Cardiac septum (tissue), 1 donor: ENCODE measurements at places on chromosomes 2 and 18. TPM values are rescaled to one million over a fixed set of nuclear protein-coding genes. Genes with fewer than 3 reads are reported as not detected.

The GAL3ST2 gene
- total RNA-seq: not detected

The PARD6G gene
- 1.3 TPM for total RNA-seq

The IKZF2 gene
- total RNA-seq: 5.6 TPM

The RND3 gene
- 46.9 TPM for total RNA-seq

The FAM124B gene
- 1.9 TPM for total RNA-seq

The IL1RL1 gene
- total RNA-seq: 1.1 TPM

DNA sequence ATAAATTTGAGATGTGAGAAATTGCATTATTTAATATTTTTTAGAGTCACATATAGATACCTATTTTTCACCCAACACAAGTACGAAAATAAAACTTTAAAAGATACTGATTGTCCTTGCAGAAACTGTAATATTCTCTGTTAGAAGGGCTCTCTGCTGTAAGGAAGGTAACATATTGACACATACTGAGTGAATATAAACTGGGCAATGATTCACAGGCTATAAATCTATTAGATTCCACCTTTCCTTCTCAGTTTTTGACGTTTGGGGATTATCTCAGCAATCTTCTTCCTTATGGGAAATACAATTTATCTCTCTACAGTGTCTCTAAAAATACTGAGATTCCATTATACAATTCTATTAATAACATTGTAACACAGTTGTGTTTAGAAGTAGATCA, 229.1 kb upstream of the MAP2 start:
- no peak for DNase-seq

- no peak for DNase-seq
Measured at GRCh38 chr2:229591611-229592010, 122.7 kb downstream of the DNER start.

DNA sequence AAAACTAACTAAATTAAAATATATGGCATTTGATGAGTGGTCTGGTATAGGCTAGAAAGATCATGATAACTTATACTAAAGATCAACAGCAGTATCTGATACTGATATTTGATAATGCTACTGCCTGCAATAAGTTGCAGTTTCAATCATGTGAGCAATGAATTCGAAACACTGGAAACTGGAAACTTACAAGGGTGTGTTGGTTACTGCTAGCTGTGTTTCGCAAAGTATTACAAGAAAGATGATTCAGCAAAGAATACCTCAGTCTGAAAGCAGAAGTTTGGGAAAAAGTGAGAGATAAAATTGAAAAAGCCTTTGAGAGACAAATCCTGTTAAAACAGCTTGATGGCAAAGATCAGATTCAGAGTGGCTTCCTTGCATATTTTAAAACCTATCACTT, 294.5 kb downstream of the CCDC178 start:
- no peak for DNase-seq

DNA sequence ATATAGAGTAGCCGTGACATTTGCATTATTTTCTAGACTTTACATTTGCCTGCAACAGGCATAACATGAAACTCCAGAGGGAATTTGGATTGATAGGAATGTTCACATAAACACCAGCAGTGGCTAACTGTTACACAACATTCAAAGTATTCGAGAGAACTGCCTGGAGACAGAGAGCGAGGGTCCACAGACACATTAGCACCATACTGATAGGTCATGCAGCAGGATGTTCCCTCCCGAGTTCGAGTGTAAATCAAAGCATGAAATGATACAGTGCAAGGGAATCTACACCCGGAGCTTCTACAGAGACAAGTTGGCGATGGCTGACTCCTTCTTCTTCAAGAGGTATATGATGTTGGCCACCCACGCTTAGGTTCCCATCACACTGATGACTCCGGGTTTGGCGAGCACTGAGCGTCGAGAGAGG, 89.5 kb downstream of the COL6A3 start:
- no peak for DNase-seq

- DNase-seq: no peak
Measured at GRCh38 chr2:56534321-56534720, 350.5 kb downstream of the CCDC85A start.

DNA sequence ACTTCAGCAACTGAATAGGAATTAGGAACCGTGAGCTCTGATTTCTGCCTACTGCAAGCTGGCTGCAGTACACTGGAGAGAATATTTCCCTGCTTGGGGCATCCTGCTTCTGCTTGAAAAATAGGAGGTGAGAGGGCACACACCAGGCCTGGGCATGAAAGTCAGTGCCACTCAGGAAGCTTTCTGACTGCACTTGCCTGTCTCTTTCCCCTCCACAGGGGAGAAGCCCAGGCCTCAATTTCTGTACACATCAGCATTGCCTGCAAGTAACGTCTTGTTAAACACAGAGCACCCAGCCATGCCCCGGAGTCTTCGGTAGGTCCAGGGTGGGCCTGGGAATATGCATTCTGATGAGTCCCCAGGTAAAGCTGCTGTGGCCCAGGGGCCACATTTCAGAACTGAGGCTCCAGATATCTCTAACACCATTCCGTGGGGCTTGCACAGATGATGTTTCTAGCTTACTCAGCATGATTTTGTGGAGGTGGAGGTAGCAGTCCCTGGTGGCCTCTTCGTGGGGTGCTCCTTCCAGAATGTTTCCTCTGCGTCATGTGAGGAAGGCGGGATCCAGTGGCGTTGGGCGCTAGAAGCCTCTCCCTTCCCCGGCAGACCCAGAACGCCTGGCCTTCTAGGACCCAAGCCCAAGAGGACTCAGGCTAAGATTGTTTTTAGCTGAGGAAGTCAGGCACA, 114.1 kb downstream of the ZBTB7C start:
- peak; percentile 62 for DNase-seq

- no peak for DNase-seq
Measured at GRCh38 chr2:217593732-217594131, 409.1 kb downstream of the TNS1 start.

GRCh38 chr18:26383454-26384270, 157.4 kb downstream of the TAF4B start:
- DNase-seq: no peak

GRCh38 chr2:118971245-118972122, 29.5 kb downstream of the MARCO start:
- no peak for DNase-seq

DNA sequence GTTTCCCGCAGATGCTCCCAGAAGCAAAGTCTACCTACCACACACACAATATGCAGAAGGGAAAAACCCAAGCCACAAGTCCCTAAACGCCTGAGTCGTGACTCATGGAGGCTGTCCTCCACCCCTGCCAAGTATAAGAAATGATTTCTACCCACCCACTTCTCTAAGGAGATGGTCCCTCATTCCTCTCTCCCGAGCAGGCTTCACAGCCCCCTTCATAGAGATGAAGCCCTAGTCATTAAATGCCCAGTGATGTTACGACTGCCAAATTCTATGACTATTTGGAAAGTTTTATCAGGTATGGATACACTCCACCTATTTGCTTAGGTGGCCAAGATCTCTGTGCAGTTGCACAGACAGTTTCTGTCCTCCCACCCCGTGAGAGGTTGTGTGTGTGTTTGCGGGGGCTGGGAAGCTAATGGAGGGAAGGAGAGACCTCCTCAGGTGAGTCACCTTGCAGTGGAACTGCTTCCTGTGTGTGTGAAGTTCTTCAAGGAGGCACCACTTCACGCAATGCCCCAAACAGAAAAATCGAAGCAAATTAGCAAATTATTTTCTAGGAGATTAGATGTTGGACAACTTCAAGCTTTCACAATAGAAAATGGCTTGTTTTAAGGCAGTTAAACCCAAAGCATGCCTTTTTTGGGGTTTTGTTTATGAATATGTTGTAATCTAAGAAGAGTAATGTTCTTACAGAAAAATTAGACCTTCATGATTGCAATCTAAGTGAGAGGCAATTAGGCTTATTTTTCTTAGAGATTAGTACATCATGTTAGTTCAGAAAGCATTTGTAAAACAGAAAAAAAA, 175.2 kb downstream of the TGIF1 start:
- DNase-seq: no peak

GRCh38 chr2:82478641-82479040, 1980.4 kb downstream of the SUCLG1 start:
- DNase-seq: no peak

GRCh38 chr2:69386360-69386759, 667 bp downstream of the GFPT1 start:
- no peak for DNase-seq

DNA sequence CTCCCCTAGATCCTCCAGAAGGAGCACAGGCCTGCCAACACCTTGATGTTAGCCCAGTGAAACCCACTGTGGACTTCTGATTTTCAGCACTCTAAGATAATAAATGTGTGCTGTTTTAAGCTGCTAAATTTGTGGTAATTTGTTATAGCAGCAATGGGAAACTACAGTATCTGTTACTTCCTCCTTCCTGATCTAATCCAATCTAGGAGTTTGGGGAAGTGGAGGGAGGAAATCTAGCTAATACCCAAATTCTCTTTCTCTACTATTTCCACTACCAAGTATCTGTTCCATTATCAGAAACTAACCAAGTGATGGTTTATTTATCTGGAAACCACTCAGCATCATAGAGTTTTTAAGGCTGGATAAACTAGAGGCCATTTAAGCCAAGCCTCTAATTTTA, 64.9 kb downstream of the AFF3 start:
- no peak for DNase-seq

- no peak for DNase-seq
Measured at GRCh38 chr2:206968134-206969086, 29.1 kb downstream of the CPO start.

- DNase-seq: no peak
Measured at GRCh38 chr2:101386599-101387150, 628 bp downstream of the CREG2 start.

DNA sequence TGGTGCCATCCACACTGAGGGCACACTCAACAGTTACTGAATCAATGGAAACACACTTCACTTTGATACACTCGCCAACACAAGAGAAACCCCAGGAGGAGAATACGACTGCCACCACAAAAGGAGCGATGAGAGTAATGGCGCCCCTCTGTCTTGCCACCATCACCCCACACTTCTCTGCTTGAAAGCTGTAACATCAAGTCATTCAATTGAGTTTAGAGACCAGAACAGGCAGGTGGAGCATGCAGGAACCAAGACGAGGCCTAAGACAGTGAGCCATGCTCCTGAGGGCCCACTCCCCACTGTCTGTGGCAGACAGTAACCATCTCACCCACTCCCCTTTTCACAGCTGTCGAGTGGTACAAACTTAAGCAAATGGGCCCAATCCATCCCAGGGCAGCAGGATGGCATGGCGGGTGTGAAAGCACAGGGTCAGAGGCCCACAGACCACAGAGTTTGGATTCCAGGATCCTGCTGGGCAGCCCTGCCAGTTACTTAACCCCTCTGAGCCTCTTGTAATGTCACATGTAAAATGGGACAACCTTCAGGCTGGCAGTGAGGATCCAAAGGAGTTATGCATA, 101.9 kb downstream of the TNS1 start:
- DNase-seq: peak; percentile 76

GRCh38 chr2:191360918-191361317, 115.7 kb downstream of the MYO1B start:
- DNase-seq: no peak

DNA sequence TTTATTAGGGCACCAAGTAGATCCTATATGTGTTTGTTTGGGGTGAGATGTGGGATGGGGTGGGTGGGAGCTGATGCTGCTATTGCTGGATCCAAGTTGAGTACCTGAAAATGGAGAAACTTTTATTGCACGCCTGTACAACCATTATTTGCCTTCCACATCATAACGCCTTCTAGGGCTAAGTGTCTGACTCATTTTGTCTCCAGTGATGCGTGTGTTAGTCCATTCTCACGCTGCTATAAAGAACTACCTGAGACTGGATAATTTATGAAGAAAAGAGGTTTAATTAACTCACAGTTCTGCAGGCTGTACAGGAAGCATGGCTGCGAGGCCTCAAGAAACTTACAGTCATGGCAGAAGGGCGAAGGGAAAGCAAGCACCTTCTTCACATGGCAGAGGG, 58.2 kb downstream of the KDM3A start:
- no peak for DNase-seq

- no peak for DNase-seq
Measured at GRCh38 chr2:4412637-4413187, 709.3 kb downstream of the DCDC2C start.

GRCh38 chr2:52335727-52336126, 1303.8 kb upstream of the NRXN1 start:
- no peak for DNase-seq

GRCh38 chr2:101025561-101025960, 23.5 kb downstream of the RPL31 start:
- DNase-seq: no peak

DNA sequence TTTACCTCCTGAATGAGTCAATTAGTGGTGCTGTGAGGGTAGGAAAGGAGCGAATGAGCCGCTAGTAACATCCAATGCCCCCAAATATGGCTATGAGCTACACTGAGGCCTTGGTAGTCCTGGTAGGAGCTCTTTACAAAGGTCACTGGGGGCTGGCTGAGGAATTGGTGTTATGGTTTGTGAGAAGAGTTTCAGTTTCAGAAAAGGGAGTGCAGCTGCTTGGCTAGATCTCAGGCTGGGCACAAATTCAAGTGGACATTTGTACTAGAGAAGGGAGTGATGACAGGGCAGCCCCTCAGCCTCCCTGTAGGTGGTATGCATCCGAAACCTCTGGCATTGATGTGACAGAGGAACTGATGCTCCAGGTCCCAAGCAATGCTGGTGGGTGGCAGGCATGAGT, 13.9 kb upstream of the PAIP2B start:
- no peak for DNase-seq

DNA sequence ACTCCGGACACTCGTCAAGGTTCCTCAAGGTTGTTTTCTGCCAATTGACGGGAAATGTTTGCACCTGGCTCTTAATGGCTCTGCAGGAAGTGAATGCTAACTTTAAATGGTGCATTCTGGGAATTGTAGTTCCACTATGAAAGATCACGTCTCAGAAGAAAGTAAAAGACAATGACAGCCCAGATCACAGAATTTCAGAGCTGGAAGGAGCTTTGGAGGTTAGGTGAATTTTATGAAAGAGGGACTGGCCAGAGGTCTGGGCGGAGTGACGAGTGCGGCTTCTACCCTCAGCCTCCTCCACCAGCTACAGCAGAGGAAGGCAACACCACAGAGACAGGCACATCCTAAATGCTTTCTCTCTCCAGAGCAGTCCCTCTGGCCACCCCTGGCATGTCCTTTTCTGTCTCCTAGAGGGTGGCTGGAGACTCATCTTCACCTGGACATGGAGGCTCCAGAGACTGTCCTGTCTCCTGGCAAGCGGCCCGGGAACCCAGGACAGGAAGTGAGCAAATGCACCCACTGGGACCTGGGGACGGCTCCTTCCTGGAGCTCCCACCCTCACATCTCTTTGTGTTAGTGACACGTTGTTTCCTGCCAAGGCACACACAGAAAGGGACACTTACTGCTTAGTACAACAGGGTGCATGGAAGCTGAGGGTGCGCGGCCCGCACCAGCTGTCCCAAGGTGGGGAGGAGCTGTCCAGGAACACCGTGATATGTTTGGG, 19.4 kb downstream of the THAP4 start:
- DNase-seq: no peak

- no peak for DNase-seq
Measured at GRCh38 chr2:135785032-135785431, 43.4 kb downstream of the UBXN4 start.
